Suppressor macrophage treated with lipopolysaccharide for 4 hours (primary cell): ENCODE measurements at places on chromosomes 5 and 9.

DNA sequence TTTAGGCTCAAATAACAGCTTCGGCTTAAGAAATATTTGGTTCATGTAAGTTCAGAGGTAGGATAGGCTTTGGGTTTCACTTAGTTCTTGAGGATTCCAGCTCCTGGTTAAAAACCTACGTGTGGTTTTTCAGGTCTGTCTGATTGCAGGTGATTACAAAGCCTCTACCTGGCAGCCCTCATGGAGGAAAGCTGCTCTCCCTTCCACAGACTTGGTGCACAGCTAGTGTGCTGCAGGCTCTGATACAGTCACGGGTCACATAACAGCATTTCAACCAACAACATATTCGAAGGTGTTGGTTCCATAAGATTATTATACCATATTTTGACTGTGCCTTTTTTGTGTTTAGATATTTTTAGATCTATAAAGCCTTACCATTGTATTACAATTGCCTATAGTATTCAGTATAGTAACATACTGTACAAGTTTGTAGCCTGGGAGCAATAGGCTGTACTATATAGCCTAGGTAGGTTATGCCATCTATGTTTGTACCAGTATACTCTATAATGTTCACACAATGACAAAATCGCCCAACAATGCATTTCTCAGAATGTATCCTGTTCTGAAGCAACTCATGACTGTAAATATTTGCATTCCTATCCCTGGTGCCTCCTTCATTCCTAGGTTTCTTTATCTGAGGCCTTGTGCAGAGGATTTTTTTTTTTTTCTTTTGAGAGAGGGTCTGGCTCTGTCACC is 8.0 kb upstream of the DCP2 start:
- no peak for DNase-seq

DNA sequence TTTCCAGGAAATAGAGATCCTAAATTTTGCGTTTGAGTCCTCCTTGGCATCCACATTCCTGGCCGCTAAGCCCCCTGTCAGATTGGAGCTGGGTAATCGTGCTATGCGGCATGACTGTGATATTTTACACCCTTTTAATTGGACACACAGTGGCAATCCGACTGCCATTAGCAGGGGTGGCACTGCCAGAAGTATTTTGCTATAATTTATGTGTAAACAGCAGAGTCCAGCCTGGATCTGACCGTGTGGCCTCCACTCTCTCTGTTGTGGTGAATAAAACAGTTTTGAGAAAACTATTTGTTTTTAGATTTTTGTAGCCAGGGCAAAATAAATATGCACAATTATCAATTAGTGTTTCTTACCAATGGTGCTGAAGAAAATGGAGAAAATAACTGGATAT is 281.0 kb upstream of the IRX2 start:
- no peak for DNase-seq

DNA sequence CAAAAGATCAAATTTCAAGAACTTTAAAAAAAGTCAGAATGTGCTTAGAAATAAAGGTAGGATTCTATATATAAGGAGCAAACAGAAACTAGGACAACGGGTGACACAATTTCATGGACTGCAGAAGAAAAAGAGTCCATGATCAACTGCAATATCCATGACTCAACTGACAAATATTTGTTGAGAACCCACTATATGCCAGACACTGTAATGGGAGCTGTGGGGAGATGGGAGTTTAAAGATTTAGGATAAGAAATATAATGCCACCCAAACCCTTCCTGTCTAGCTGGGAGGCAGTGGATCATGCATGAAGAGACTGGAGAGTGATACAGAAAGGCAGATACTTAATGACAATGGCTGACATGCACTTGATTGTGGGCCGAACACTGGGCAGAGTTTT is 27.6 kb upstream of the CCDC112 start:
- no peak for DNase-seq

GRCh38 chr9:113911850-113912557 is 35.9 kb downstream of the ZNF618 start:
- DNase-seq, result no peak

DNA sequence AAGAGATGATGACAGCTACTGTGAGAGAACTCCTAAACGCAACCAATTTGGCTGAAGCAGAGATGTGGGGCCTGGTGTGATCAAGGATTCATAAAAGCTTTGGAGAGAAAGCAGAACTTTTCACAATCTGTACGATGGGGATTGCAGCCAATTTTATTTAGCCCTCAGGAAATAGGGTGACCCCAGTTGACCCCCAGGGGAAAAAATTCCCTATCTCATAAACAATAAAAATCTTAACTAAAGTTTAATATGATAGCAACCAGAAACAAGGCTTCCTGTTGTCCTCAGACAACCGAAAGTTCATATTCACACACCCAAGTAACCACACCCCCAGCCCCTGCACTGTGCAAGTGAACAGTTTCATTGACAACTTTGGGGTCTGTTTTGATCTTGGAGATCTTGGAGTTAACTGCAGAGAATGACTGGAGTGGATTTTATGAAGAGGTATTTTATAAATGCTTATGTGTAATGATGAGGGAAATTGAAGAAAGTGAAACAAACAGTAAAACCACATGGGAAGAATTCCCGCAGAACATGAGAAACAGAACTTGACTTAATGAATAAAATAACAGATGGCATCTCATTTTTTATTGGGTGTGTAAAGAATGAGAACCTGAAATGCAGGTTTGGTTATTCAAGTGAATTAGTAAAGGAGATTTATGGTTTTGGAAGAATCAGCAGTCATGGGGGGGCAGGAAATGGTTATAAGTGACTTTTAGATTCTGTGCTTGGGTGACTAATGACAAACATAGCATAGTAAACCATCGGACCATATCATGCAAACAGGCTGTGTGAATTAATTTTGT is 94.5 kb downstream of the PDE4D start:
- no peak for DNase-seq

DNA sequence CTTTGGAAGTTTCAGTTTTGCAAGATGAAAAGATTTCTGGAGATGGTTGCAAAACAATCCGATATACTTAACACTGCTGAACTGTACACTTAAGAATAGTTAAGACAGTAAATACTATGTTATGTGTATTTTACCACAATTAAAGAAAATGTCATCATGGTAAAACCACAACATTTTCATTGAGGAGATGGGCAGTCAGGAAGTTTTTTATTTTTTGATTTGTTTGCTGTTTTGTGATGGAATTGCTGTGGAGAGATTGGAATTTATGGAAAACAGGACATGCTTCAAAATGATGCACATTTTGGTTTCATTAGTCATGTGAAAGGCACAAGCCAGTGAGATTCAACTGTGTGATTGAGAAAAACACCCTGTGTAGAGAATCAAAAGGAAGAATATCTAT is 90.5 kb upstream of the AGXT2 start:
- DNase-seq, result no peak

- no peak for DNase-seq
Measured at GRCh38 chr5:157366741-157367674, 93.0 kb upstream of the NIPAL4 start.
